ENCODE measurements at places on chromosomes 5 and 9.

DNA sequence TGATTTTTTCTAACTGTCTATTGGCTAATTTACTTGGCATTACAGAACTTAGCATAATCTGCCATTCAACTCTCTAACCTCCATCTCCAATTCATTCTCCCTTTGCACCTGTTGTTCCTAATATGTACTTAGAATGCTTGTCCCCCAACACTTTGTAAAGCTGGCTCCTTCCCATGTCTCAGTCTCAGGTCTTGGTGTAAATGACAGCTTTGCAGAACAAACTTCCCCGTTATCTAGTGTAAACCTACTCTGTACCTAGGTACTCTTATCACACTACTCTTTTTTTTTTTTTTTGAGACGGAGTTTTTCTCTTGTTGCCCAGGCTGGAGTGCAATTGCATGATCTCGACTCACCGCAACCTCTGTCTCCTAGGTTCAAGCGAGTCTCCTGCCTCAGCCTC lies 77.2 kb upstream of the CTNNA1 start:
- no peak overlapping the region for H3K4me3 ChIP-seq
- no peak overlapping the region for H3K27ac ChIP-seq

- H3K4me3 ChIP-seq: no peak overlapping the region
- H3K4me1 ChIP-seq: no peaks in the 10 kb centered on the region
- DNase-seq: no peak
- H3K27me3 ChIP-seq: peaks cover 2% of the 10 kb centered on the region
Measured at GRCh38 chr5:127351418-127351817, 60.8 kb downstream of the MEGF10 start.

DNA sequence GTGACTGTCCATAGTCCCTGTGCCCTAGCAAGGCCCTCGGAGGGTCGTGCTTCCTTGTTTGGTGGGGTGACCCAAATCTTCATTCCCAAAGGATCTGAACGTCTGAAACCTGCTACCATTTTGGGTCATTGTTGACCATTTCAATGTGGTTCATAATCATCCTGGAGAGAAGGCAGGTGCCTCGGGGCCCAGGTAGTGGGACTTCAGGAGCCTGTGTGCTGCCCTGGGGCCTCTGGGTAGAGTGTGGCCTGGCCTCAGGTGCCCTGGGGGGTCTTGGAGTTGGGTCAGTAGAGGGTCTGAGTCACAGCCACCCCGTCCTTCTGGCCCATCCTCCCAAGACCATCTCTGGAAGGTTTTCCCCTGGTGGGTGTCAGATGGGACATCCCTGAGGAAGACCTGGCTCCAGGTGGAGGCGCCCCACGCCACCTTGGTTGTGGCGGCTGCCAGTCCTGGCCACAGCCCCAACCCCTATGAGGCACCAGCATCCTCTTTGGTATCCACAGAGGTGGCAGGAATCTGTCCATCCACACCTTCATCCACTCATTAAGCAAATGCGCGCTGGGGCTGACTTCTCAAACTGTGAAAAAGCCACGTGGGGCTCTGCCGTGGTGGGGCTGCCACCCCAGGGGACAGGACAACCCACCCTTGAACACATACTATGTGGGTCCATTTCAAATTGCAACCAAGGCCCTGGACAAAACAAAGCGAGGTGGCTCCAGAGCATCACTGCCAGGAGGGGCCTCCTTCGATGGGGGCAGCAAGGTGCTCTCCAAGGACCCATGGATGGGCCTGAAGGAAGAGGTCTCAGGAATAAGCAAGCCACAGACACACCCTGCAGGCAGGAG lies 41.6 kb upstream of the FCN1 start:
- H3K27ac ChIP-seq: no peak overlapping the region
- no peak overlapping the region for H3K4me3 ChIP-seq
- H3K27me3 ChIP-seq: peaks cover 6% of the 10 kb centered on the region

DNA sequence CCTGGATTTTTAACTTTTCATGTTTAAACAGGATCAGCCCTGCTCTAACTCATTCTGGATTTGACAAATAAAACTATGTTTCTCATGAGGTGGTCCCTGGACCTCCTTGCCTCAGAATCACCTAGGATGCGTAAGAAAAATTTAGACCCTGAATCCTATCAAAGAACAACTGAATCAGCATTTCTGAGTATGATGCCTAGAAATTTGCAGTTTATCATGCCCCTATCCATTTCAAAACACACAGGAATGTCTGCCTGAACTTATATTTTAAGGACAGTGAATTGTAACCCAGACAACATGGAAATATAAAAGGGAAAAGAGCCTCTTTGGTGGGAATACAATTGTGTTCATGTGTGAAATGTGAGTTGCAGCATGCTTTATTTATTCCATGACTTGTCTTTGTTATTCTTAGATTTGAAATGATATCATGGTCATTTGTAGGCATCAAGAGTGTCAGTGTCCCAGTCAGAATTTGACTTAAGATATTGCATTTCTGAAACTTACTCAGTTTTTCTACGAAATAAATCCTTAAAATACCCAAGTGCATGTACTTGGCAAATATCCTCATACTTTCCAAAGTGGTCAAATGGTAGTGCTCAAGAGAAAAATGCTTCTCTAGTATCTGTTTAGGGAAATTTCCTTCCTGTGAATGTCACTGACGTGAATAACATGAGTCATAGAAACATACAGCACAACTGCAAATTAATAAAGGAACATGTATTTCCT lies 144.3 kb downstream of the GIN1 start:
- peaks cover 15% of the 10 kb centered on the region for H3K36me3 ChIP-seq
- no peak overlapping the region for H3K4me3 ChIP-seq
- H3K27me3 ChIP-seq: no peaks in the 10 kb centered on the region
- H3K27ac ChIP-seq: no peak overlapping the region
- no peak for DNase-seq

DNA sequence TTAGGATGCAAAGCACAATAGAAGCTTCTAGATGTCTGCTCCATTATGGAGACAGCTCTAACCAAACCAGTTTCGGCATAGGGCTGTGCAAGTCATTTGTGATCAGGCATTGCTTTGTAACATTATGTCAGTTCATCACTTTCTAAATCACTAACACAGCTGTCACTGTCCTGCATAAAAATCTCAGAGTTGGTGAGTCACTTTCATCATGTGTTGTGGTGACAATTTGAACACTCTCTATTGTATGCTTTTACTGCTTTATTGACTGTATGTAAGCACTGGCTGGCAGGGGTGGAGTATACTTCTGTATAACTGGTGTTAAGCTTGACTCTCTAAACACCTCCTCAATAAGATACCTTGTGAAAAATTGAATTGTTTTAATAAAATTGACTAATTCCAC lies 77.9 kb downstream of the SLCO4C1 start:
- no peaks in the 10 kb centered on the region for H3K4me1 ChIP-seq
- H3K27me3 ChIP-seq: peaks cover 1% of the 10 kb centered on the region
- no peak for DNase-seq
- no peak overlapping the region for H3K27ac ChIP-seq
- no peaks in the 10 kb centered on the region for H3K36me3 ChIP-seq

All from activated CD4-positive, alpha-beta memory T cell treated with anti-CD3 and anti-CD28 coated beads for 36 hours (primary cell).